ENCODE measurements at places on chromosomes 1 and 21. TPM values are rescaled to one million over a fixed set of nuclear protein-coding genes. Genes with fewer than 3 reads are reported as not detected.

SMIM12 gene
- total RNA-seq, result 17.6 TPM

KIF17 gene
- 0.10 TPM for total RNA-seq

CTSK gene
- 2.6 TPM for total RNA-seq

SLC25A33 gene
- total RNA-seq, result 10.2 TPM

AMY2A gene
- not detected for total RNA-seq

DNA sequence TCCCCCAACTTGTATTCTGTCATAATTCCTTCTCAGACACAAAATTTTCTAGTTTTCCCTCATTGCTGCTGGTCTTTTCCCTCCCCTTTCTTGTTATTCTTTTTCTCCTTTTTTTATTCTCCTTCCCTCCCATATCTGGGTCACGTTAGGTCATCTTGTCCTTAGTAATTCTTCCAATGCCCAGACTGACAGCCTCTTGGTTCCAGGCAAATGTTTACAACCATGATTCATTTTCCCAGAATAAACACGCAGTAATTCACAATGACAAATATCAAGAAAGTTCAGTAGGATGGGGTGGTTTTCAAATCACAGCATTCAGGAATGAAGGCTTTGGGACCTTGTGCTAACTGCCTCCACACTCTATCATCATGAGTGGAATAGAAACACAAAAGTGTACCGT lies 25.2 kb downstream of the NHLH2 start:
- peak; percentile 83 for DNase-seq

DNA sequence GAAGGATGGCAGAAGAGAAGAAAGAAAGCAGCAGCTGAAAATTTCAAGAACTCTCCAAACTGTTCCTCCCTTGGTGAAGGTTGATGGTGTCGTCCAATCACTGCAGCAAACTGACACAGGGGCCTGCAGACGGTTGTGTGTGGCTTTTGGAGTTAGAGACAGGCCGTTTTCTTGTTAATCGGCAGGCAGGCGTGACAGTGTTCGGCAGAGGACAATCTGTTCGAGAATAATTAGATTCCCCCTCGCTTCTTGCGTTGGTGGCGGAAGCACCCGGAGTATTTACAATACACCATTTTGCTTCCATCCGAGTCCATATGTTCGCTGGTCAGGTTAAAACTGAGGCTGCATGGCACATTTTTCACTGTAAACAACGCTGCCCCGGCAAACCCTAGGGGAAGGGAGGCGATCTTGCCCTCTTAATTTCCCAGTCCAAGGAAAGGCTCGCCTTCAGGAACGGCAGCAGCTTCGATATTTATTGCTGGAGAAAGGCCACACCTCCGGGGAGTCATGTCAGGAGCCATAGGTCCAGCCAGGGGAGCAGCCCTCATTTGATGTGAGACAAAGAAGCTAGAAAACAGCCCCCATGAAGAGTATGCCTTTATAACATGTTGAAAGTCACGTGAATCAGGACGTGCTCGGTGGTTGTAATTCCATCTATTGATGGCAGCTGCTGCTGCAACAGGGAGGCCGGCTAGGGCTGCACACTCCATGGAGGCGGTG lies 360.1 kb downstream of the SMYD3 start:
- DNase-seq, result no peak

GRCh38 chr1:203805689-203806088 lies 10.3 kb downstream of the ZBED6 start:
- no peak for DNase-seq

GRCh38 chr1:119159966-119160365 lies 19.5 kb upstream of the WARS2 start:
- DNase-seq, result peak; percentile 79

DNA sequence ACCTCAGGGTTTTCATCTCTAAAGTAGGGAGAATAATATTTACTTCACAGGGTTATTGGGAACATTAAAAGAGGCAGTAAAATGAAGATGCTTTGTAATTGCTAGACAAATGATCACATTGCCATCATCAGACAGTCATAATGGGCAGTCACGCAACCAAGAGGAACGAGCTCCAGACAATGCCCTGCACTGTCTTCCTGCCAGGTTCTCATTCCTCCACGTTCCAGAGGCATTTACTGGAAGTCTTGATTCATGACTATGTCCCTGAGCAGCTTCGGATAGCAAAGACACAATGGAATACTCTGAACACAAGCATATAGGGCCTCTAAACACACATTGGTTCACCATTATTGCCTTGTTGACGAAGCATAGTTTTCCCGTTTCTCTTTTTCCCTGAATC lies 389.7 kb downstream of the NTNG1 start:
- DNase-seq, result no peak

GRCh38 chr1:66445492-66446181 lies 88.3 kb upstream of the SGIP1 start:
- DNase-seq, result no peak

GRCh38 chr1:145922266-145922665 lies 3.7 kb upstream of the PEX11B start:
- DNase-seq, result no peak

- DNase-seq, result no peak
Observed at GRCh38 chr1:38198621-38199020, 152.0 kb upstream of the POU3F1 start.

DNA sequence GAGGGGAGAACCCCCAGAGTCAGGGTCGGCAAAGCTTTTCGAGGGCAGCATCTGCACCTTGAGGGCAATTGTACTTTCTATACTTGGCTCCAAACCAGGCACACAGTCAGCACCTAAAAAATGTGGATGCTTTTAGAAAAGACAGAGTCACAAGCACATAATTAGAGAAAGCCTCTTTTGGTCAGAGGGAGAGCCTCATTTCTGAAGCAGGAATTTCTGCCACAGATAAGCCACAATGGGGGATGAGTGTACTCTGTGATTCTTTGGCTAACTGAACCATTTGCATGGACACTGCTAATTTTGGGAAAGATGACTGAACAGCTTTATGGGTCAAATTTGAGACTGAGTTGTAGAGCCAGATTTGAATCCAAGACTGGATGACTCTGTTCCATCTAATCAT lies 635.7 kb downstream of the KIF26B start:
- DNase-seq, result peak; percentile 68

DNA sequence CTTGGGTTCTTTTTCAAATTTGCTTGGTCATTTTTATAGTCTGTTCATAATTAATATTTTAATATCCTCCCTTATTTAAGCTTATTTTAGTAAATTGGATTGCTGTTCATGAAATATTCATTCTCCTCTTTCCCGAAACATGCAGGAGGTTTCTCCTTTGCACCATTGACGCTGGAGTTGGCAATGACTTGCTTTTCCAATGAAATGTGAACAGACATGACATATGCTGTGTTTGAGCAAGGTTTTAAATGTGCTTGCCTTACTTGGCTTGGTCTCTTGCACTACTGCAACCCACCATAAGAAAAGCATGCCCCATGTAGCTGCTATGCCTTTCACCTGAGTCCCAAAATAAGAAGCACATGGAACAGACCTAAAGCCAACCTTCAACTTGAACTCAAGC lies 498.0 kb upstream of the NFIA start:
- DNase-seq, result no peak

DNA sequence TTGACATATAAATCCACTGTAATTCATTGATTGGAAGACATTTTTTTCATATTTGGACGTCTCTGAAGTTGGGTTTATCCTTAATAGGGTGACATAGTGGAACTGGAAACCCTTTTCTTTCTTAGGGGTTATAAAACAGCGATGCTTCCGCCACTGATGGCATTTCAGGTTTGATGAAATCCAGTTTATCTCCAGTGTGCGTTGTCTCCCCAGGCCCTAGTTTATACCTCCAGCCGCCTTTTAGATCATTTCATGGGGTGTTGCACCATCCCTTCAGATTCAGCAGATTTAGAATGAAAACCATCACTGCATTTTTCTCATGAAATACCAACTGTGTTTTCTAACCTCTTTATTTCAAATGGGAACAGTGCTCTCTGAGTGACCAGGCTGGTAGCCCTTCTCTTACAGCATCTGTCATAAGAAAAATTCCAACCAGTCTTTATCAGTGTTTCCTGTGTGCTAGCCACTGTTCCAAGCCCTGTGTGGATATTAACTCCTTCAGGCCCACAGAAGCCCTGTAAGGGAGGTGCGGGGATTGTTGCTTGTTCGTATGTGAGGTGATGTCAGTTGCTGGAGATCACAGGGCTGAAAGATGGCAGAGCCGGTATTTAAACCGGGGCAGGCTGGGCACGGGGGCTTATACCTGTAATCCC lies 19.0 kb downstream of the H6PD start:
- no peak for DNase-seq

DNA sequence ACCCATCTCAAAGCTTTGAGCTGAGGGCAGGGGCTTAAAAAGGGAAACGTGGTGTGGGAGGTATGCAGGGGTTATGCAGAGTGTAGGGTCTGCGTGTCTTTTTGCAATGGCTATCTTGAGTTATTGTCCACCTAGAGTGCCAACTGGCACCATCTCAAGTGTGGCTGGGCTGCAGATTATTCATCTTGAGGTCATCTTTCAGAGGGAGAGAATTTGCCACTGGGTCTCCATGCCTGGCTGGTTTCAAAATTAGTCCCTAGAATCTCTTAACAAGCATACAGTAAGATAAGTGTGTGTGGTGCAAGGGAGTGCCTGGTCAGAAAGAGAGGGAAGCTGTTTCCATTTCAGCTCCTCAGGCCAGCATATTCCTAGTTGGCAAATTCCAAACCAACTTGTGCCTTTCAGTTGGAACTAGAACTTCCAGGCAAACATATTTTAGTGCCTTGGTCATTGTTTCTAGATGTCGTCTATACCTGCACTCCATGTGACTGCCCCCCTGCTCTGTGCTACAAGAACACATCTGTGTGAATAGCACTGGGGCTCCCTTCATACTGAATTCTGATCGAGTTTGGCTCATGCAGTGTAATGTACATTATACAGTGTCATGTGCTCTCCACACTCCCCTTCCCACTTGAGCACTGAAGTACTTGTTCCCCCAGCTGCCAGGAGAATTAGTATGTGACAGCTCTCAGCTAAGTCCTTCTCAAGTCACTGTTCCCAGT lies 5.0 kb upstream of the OR2T8 start:
- DNase-seq, result no peak

- DNase-seq, result no peak
Observed at GRCh38 chr1:7224644-7225043, 439.4 kb downstream of the CAMTA1 start.

DNA sequence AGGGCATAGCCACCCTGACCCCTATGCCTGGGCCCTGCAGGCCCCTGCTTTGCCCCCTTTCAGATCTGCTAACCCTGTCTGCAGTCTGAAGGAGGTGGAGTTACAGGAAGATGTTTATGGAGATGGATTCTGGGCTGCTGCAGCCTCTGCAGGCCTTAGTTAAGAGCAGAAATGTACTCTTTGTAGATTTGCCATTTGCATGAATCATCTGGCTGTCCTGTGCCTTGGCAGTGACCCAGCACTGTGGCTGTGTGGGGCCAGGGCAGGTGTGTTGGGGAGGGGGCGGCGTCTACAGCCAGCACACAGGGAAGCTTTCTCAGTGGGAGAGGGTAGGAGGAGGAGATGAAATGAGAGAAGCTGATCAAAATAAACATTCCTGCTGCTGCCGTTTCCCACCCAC lies 867.3 kb downstream of the PLA2G4A start:
- DNase-seq, result peak; percentile 20

GRCh38 chr1:199859491-199859933 lies 168.0 kb upstream of the NR5A2 start:
- DNase-seq, result peak; percentile 12

DNA sequence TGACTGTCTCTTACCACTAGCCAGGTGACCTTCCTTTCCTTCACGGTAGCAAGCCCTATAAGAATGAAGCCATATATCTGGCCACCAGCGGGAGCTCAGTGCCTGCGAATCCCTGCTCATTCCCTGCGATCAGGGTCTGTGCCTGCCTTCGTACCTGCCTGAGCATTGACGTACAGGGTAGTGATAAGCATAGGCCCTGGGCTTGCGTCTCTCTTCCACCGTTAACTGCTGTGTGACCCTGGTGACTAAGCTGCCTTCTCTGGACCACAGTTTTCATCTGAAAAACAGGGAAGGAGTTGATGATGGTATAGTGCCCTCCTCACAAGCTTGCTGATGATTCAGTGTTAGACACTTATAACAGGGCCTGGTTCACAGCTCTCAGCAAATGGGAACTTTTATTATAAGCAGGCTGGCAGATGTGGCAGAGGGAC lies 4.1 kb downstream of the ZC3H12A start:
- DNase-seq, result peak; percentile 38

DNA sequence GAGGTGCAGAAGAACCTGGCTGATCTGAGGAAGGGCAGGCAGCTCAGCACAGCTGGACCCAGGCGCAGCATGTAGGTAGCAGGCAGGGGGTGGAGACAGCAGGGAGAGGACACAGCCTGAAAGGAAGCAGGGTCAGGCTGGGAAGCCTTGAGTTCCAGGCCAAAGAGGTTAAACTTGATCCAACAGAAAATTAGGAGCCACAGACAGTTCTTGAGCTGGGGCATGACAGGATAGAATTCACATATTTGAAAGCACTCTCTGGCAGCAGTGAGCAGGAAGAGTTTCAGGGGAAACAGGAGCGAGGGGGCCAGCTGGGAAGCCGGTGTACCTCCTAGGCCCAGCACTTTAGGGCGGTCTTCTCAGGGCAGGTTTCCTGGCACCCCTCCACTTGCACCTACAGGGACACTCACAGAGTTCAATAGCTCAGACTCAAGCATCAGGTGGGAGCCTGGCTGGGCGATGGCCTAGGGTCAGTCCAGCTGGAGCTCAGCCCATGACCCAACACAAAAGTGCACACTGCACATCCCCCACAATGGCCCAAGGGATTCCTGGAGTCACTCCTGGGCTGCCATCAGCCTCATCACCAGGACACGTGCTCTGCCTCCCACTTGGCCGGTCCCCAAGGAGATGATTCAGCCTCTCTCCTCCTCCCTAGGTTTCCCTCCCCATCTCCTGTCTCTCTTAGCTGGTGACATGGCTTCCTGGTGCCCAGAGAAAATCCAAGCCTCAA lies 22.7 kb downstream of the MATN1 start:
- peak; percentile 79 for DNase-seq

DNA sequence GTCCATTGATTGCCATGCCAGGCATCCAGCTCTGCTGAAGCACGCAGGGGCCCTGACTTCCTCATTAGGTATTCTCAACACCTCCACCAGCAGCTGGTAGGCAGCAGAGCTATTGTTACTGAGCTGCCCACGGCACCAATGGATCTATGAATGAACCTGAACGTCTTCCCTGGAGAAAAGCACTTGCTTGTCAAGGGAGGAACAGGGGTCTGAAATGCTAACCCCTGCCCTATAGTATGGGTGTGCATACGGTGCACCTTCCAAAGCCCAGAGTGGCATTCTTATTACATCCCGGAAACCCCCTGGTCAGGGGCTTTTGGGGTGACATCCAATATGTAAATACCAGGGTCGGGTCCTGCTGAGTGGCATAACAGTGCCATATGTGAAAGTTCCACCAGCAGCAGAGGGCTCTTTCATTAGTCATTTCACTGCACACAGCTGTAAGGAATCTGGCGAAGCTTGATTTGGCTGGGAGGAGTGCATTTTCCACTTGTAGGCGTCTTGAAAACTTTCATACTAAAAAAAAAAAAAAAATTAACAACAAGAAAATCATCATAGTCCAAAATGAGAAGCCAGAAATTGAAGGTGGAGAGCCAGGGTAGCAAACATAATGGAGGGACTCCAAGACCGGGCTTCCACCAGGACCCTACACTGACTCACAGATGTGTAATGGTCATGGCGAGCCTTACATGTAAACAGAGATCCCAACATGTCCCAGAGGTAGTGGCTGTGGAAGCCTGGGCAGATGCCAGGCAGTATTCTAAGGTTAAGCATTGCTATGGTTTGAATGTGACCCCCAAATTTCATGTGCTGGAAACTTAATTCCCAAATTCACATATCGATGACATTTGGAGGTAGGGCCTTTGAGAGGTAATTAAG lies 58.8 kb upstream of the PRDX6 start:
- DNase-seq, result no peak

- DNase-seq, result no peak
Observed at GRCh38 chr21:17783003-17783402, 36.2 kb downstream of the C21orf91 start.

All from myocyte (in vitro differentiated cells).